ENCODE measurements at places on chromosomes 4 and X.

DNA sequence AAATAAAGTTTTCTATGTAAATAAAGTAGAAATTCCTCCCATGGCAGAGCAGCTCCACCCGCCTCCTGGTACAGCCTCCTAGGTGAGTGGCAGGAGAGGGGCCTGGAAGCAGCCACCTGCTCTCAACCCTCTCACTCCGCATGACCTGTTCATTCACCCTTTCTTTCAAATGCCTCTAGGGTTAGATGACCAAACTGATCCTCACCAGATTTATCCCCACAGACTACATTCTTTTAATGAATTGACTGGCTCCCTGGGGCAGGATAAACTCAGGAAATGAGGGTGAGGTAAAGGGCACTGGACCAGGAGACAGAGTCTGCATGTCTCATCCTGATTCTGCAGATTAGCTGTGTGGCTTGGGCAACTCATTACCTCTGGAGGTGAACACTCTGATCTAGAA, 32.6 kb upstream of the NKX6-1 start:
- no peak for DNase-seq

DNA sequence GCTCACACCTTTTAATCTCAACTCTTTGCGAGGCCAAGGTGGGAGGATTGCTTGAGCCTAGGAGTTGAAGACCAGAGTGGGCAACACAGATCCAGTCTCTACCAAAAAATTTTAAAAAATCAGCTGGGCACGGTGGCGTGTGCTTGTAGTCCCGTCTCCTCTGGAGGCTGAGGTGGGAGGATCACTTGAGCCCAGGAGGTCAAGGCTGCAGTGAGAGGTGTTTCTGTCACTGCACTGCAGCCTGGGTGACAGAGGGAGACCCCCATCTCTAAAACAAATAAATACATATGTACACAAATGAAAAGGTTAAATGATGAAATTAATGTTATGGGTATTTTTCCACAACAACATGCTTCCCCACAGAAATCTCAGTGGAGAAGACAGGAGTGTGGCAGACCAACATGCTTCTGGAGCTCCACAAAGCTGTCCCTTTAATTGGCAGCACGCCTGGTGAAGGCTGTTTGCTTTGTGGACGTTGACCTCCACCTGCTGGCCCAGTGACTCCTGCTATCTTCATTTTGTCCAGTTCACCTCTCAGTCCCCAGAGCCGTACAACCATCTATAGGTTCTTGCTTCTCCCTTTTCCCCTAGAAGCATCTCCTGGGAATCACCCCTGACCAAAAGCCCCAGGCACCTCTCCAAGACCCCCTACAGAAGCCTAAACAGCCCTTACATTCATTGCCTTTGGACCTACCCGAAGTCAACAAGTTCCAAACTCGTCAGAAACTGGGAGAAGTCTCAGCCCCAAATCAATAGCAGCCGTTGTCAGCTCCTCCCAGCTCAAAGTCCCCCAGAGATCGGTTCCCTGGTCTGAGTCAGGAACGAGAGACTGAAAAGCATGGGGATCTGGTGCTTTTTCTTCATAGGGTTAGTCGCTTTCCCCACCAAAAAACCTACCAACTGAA, 36.4 kb upstream of the CD99 start:
- DNase-seq = no peak

DNA sequence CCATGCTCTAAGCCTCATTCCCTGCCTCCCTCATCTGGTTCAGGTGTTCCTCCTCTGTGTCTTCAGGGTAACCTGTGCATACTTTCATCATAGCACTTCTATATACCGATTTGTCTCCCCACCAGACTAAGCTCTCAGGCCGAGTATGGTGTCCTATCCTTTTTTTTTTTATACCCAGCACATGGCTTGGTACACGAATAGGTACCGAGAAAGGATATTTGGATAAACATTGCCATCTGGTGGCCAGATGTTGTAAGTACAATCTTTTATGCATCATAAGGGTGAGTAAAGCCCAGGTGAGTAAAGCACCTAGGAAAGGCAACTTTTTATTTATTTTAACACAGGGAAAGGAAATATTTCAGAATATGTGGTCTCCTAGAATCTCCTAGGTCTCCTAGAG, 68.4 kb downstream of the MID2 start:
- peak; percentile 6 for DNase-seq

DNA sequence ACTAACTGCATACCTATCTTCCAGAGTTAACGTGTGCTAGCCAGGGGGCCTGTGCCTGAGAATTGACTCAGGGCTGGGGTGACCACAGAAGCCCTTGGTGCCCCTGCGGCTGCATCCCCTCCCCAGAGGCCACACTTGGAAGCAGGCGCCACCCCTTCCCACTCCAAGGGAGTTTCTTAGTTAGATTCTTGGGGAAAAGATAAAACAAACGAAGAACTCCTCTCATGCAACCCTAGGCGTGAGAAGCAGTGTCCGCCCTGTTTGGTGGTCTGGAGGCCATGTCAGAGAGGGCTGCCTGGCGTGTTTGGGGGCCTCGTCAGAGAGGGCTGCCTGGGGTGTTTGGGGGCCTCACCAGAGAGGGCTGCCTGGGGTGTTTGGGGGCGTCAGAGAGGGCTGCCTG, 50.3 kb upstream of the HGFAC start:
- DNase-seq = no peak

- no peak for DNase-seq
Observed at GRCh38 chrX:21559417-21559816, 98.7 kb downstream of the KLHL34 start.

DNA sequence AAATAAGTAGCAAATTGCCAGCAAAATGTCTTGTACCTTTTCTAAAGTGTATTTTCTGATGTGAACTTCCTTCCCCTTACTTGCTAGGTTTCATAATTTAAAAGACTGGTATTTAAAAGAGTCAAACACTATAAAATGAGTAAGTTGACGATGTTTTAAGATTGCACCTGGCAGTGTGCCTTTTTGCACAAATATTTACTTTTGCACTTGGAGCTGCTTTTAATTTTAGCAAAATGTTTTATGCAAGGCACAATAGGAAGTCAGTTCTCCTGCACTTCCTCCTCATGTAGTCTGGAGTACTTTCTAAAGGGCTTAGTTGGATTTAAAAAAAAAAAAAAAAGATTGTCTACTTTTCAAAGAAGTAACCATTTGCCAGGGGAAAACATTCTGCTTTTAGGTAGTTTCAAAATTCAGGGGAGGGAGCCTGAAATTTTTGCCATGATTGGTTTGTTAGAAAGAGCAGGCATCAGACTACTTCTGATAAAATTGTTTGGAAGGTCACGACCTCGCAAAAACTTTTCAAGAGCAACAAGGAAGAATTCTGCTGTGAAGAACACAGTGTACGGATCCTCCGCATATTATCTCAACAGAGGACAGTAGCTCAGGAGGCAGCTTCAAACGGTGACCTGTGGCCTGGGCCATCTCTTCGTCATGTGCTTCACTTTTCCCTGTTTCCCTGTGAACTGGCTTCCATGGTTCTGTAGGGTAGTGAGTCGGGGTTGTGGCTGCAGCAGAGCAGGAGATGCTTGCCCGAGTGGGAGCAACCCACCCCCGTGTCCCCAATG, 66.1 kb downstream of the CDS1 start:
- DNase-seq = no peak

DNA sequence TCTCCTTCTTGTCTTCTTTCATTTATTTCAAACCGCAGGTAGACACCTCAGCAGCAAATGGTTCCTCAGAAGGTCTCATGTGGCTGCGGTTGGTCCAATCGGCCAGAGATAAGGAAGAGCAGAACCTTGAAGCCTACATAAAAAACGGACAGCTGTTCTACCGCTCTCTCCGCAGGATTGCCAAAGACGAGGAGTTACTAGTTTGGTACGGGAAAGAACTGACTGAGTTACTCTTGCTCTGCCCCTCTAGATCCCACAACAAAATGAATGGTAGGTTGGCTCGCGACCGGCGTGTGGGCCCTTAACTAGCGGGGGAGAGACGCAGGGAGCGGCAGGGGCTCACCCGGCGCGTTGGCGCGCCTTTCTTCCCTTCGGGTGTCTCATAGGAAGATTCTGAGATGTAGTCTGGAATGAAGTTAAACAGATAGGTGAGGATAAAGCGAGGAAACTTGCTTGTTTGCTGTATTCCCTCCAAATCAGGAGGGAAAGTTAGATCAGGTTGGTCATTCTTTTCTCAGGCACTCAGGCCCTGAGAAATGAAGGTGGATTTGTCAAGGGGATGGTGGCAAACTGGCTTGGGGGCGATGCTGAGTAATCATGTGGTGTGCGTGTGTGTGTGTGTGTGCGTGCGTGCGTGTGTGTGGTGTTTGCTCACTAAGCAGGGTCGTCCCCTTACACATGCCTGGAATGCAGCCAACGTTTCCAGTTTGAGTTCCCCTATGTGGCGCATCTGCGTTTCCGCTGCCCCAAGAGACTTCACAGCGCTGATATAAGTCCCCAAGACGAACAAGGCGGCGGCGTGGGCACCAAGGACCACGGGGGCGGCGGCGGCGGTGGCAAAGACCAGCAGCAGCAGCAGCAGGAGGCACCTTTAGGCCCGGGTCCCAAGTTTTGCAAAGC, 4.2 kb downstream of the PRDM8 start:
- peak; percentile 46 for DNase-seq

DNA sequence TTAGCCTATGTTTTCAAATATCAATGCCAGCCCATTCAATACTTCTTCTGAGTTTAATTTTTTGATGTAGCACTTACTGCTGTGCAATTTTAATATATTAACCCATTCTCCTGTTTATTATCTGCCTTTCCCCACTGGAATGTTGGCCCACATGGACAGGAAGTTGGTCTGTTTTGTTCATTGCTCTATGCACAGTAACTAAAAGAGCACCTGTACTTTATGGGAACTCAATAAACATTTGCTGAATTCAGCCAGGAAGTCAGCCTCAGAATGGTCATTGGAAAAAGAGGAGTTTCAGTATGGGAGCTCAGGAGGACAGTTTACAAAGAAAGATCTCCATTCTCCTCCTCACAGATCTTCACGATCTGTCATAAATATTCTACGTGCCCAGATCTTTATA, 510.5 kb upstream of the AGA start:
- no peak for DNase-seq
